GM04504 (cell line): ENCODE measurements at places on chromosomes 5 and 9.

- DNase-seq: no peak
Observed at GRCh38 chr9:26742828-26743476, 149.7 kb downstream of the CAAP1 start.

GRCh38 chr5:129398026-129398678, 61.9 kb upstream of the ADAMTS19 start:
- no peak for DNase-seq

DNA sequence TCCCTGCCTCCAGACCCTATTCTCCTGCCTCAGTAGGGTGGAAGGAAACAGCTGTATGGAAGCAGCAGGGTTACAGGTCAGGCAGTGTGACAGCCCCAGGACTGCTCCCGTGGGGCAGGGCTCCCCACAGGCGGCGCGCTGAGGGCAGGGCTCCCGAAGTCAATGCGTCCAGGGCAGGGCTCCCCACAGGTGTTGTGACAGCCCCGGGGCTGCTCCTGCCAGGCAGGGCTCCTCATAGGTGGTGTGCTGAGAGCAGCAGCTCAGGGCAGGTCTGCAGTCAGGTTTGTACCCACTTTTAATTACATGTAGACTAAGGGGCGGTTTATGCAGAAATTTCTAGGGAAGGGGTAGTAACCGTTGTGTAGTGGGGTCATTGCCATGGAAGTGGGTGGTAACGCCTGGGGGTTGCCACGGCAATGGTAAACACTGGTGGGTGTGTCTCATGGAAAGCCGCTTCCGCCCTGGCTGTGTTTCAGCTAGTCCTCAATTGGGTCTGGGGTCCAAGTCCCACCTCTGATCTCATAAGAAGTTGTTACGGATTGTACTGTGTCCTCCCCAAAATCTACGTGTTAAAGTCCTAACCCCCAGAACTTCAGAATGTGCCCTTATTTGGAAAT, 16.7 kb upstream of the TERT start:
- no peak for DNase-seq

GRCh38 chr9:16720386-16720785, 150.1 kb downstream of the BNC2 start:
- no peak for DNase-seq

GRCh38 chr5:14373685-14374084, 207.9 kb upstream of the OTULINL start:
- DNase-seq: no peak

GRCh38 chr5:124302533-124302932, 443.9 kb downstream of the ZNF608 start:
- DNase-seq: no peak

GRCh38 chr5:98214240-98215051, 559.0 kb upstream of the RGMB start:
- DNase-seq: peak; percentile 17

DNA sequence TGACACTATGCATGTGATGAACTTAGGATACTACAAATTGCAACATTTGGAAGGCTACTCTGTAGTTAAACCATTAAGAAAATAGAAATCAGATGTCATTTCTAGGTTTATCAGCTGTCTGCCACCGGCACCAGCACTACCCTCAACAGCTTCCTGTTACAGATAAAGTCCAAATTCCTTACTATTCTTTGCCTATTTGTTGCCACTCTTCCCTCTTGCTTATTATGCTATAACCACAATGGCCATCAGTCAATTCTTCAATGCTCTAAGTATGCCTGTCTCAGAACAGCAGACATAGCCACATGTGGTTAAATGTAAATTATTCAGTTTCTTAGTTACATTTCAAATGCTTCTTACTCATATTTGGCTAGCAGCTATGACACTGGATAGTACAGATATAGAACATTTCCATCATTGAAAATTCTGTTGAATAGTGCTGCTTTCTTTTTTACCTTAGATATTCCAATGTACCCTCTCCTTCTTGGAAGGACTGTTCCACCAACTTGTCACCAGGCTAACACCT, 21.0 kb downstream of the DHX29 start:
- DNase-seq: no peak

DNA sequence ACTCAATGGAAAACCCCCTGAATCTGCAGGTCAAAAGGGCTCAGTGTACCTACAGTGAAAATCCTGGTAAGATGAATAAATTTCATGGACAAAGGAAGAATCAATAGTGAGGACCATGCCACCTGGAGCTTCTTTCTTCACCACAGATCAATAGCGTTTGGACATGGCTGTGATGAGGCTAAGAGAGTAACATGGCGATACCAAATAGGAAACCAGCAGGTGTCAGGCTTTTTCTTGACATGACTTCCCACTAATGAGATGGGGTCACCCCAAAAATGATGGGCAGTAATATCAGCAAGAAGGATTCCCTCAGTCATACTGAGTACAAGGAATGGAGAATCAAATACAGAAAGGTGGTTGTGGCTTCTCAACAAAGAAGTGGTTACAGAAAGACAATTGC, 208.5 kb upstream of the PLPPR1 start:
- no peak for DNase-seq

DNA sequence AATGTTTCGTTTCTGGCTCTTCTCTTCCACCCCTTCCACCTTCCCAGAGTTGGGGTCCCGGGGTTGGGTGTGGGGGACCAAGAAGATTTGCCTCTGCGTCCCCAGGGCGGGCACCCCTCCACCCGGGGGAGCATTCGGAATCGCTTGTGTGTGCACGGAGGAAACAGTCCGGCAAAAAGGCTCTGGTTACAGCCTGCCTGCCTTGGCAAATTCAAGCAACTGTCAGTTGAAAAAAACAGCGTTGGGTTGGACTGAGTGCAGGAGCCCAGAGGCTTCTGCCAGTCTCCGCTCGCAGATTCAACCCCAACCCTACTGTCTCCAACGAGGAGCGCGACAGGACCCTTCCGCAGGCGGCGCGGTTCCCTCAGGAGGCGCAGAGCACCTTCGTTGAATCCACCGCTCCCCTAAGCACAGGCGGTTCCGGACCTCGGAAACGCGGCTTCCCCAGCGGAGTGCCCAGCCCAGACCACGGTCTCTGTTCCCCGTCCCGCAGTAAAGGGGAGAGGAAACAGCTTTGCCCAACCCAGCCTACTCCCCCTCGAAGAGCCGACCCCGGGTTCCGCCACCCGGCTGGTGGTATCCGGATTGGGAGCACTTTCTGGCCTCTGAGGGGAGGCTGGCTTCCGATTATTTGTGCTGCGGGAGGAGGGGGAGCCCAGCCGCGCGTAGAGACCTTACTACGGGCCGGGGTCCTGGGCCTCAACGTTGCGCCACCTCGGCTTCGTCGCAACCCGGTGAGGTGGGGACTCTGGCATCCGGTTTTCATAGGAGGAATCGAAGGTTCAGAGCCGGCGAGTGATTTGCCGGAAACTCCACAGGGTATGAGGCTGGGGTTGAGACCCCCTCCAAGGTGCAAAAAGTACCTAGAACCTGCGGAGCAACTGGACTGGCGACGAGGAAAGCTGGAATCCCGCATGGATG, 9.6 kb downstream of the LHX6 start:
- DNase-seq: no peak

- no peak for DNase-seq
Observed at GRCh38 chr5:1489754-1490153, 34.0 kb downstream of the LPCAT1 start.
